ENCODE measurements at places on chromosomes 11 and 22. TPM values are rescaled to one million over a fixed set of nuclear protein-coding genes. Genes with fewer than 3 reads are reported as not detected.

The DUSP8 gene
- total RNA-seq, result not detected

The CARD18 gene
- not detected for total RNA-seq

The GPHA2 gene
- total RNA-seq, result not detected

The RSF1 gene
- total RNA-seq, result 44.5 TPM

The IGLL5 gene
- total RNA-seq, result not detected

The C11orf97 gene
- total RNA-seq, result not detected

The NOX4 gene
- total RNA-seq, result 2.5 TPM

The SLC15A3 gene
- total RNA-seq, result 18.2 TPM

The ASPHD2 gene
- total RNA-seq, result 4.2 TPM

The OR51B4 gene
- total RNA-seq, result not detected

The DBX1 gene
- total RNA-seq, result not detected

The SCGB1A1 gene
- not detected for total RNA-seq
